Neural crest cell (in vitro differentiated cells): ENCODE measurements at places on chromosomes 7 and 10. TPM values are rescaled to one million over a fixed set of nuclear protein-coding genes. Genes with fewer than 3 reads are reported as not detected.

DNA sequence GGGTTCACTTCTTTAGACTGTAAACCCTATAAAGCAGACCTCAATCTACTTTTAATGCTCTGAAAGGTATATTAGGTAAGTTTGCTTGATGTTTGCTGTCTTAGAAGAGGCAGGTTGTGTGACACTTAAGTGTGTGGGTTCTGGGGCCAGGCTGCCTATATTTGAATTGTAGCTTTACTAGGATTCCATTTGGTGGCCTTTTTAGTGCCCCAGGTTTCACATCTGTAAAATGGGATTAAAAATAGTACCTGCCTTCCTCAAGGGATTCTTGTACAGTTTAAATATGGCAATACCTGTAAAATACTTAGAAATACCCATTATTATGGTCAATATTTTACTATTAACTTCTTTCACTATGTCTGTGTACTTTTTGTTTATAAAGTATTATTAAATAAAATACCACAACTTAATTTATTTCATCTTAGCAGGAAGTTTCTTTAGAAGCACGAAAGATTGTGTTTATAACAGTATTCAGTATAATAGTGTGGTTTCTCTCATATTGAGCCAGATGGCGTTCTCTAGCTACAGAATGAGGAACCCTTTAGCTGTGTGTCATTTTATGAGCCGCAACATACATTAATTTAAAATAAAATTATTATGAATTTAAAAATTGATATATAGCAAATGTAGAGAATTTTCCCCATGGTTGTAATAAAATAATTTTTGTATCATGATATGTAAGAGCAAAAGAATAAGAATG lies 94.2 kb downstream of the CDK14 start:
- peaks cover 9% of the 10 kb centered on the region for H3K4me1 ChIP-seq
- no peaks in the 10 kb centered on the region for H3K27me3 ChIP-seq
- DNase-seq: no peak
- H3K4me3 ChIP-seq: no peak overlapping the region
- peaks cover 2% of the 10 kb centered on the region for H3K36me3 ChIP-seq

The HMX3 gene
- total RNA-seq: not detected in 2 replicates

- no peaks in the 10 kb centered on the region for H3K36me3 ChIP-seq
- no peaks in the 10 kb centered on the region for H3K27me3 ChIP-seq
- H3K4me1 ChIP-seq: peaks cover 11% of the 10 kb centered on the region
- no peak for DNase-seq
- peak overlapping the region; percentile 7 for H3K27ac ChIP-seq
- H3K4me3 ChIP-seq: no peak overlapping the region
Observed at GRCh38 chr7:157444011-157444842, 107.4 kb downstream of the DNAJB6 start.

GRCh38 chr7:24425664-24426063 lies 141.7 kb downstream of the NPY start:
- DNase-seq: no peak
- no peaks in the 10 kb centered on the region for H3K27me3 ChIP-seq
- H3K4me3 ChIP-seq: no peak overlapping the region
- H3K36me3 ChIP-seq: no peaks in the 10 kb centered on the region

DNA sequence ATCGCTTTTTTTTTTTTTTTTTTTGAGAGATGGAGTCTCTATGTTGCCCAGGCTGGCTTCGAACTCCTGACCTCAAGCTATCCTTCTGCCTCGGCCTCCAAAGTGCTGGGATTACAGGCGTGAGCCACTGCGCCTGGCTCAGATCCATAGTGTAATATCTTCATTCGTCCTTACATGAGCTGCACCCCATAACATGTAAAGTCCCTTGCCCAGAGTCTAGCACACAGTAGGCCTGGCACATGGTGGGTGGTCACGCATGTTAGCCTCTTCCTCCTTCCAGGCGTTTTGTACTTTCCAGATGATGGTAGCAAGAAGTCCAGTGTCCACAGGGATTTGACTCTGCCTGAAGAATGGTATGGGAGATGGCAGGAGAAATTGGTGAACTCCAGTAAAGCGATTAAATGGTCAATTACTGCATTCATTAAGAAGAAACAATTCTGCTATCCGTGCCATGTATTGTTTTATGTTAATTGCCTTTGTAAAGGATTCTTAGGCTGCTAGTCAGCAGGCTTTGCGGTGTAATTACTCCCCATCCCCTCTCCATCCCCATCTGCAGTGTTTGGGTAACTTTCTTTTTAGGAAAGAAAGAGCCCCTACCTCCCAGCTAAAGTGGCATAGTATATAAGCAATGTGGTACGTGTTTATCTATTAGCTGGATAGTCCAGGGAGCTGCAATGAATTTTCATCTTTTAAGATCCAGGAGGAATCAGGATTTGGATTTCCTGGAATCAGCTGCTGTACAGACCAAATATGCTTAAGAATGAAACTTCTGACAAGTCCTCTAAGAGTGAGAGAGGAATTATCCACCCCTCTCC lies 1.2 kb downstream of the TPST1 start:
- peaks cover 14% of the 10 kb centered on the region for H3K27me3 ChIP-seq
- peaks cover 24% of the 10 kb centered on the region for H3K4me1 ChIP-seq
- DNase-seq: no peak
- H3K4me3 ChIP-seq: peak overlapping the region; percentile 94
